ENCODE measurements at places on chromosomes 2 and 18.

GRCh38 chr2:184644685-184645084 is 46.4 kb downstream of the ZNF804A start:
- no peak for DNase-seq

DNA sequence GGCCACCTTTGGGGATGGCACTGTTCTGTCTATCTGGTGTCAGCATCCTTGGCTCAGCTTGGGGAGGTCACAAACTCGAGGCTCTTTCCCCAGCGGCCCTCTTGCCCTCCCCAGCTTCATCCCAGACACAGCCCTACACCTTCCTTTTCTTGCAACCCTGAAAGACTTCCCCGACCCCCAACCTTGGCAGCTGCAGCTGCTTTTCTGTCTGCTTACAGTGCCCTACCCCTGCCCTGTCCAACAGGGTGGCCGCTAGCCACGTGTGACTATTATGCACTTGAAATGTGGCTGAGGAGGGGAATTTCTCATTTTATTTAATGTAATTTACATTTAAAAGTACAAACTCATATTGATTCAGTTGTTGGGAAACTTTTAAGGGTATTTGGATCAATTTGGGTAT is 41.3 kb downstream of the NGEF start:
- no peak for DNase-seq

DNA sequence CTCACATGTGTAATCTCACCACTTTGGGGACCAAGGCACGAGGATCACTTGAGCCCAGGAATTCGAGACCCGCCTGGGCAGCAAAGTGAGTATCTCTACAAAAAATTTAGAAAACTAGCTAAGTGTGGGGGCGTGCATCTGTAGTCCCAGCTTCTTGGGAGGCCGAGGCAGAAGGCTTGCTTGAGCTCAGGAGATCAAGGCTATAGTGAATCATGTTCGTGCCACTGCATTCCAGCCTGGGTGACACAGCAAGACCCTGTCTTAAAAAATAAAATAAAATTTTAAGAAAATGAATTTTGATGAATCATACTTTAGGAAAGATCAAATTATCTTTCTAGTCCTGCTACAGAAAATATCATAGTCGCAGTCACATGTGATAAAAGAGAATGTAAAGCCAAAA is 46.9 kb downstream of the CABYR start:
- DNase-seq: no peak

DNA sequence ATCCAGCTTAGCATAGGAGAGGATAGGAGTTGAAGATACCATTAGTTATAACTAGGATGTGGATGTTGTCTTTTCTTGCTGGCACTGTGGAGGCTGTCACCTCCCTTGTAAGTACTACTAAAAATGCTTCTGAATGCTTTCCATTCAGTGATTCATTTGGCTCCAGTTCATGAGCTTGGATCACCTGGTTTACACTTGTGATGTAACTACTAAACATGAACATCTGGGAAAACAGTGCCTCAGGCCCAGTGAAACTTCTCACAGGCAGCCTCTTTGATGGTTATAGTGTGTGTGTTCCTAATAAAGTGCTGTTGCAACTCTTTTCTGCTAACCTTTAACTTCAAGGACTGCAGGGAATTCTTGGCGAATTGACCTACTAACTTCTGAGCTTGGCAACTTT is 13.0 kb upstream of the SLC9A2 start:
- DNase-seq: no peak

- no peak for DNase-seq
These were observed 828.6 kb upstream of the POU3F3 start for GRCh38 chr2:104025295-104025694.

- DNase-seq: peak; percentile 33
These were observed 498 bp downstream of the TGOLN2 start for GRCh38 chr2:85327160-85327821.

GRCh38 chr2:85436836-85437487 is 18.4 kb downstream of the SH2D6 start:
- DNase-seq: no peak

- no peak for DNase-seq
These were observed 62.7 kb downstream of the CCDC74A start for GRCh38 chr2:131590366-131590765.

DNA sequence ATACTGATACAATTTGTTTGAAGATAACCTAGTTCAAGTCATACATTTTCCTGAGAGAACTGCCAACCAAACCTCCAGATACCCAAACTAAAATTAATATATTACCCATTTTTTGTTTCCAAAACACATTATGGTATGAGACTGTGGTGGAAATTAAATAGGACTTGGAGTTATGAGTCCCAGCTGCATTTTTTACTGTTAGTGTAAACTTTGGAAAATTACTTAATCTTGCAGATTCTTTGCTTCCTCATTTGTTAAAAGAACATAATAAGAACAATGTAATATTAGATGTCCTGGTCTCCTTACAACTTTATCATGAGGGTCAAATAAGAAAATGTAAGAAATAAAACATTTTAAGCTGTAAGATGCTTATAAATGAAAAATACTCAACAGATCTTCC is 98.2 kb upstream of the TRIB2 start:
- no peak for DNase-seq

- DNase-seq: no peak
These were observed 126.3 kb downstream of the IRS1 start for GRCh38 chr2:226673314-226673723.

- DNase-seq: no peak
These were observed 48.2 kb downstream of the TWIST2 start for GRCh38 chr2:238895891-238896600.

- no peak for DNase-seq
These were observed 280.8 kb downstream of the CCDC85A start for GRCh38 chr2:56464613-56465012.

DNA sequence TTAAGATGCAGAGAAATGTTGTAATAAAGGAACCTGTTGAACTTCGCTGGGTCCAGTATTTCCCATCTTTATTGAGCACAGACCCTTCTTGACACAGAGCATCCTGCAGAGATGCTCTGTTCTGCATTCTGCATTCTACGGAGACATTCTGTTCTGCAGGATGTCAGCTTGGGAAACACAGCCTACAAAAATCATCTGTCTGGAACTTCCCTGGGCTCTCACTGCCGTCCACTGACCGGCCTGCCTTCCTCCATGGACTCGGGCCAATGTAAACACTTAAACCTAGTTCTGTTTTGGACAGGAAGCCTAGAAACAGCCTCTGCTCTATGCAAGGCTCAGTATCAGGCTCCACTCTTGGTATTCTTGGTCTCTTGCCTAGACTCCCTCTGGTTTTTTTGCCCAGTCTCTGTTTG is 90.0 kb upstream of the PPP1CB start:
- no peak for DNase-seq

- no peak for DNase-seq
These were observed 34.3 kb upstream of the SNORC start for GRCh38 chr2:232835687-232836208.

DNA sequence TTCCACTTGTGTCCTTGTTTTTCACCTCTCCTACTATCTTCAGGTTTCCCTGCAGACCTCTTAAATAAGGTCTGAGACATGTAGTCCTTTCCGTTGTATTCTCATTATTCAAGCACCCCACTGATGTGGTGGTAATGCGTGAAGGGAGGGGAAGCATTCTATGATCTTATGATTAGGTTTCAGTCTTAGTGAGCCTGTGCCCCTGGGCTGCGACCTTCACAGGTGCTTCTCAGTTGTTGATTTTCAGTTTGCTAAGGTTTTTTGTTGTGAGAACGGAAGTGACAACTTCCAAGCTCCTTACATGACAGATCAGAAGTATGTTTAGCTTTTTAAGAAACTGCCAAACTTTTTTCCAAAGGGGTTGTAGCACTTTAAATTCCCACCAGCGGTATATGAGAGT is 41.3 kb downstream of the VPS54 start:
- DNase-seq: no peak

DNA sequence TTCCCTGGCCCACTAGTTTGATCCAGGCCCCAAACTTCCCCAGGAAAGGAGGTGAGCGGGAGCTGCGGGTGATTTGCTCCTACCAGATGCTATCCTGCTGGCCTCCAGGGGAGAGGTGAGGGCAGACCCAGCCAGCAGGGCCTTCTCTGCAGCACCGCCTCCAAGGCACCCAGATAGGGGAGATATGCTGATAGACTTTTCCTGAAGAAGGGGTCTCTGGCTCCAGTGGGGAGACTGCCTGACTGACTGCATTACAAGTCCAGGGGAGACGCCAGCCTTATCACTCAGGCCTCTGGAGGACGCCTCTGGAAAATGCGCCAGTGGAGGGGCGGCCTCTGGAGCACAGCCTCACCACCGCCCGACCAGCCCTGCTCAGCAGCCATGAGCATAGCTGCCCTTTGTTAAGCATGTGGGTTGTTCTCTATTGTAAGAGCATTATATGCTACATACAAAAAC is 60.6 kb upstream of the SMAD7 start:
- no peak for DNase-seq

DNA sequence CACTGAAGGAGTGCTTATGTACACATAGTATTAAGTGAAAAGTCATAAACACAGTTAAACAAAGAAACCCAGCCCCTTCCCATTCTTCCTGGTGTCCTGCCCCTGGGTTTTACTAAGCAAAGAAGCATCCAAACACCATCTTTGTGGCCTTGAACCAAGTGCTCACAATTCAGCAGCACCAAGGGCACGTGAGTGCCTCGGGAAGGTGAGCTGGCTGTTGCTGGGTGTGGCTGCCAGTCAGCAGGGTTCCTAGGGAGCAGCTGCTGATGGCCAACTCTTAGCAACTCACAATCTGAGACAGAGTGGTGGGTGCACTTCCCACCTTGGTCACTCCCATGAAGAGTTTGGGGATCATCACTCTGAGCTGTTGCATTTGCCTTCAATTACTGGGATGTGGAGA is 97.7 kb upstream of the PGAP1 start:
- DNase-seq: no peak

DNA sequence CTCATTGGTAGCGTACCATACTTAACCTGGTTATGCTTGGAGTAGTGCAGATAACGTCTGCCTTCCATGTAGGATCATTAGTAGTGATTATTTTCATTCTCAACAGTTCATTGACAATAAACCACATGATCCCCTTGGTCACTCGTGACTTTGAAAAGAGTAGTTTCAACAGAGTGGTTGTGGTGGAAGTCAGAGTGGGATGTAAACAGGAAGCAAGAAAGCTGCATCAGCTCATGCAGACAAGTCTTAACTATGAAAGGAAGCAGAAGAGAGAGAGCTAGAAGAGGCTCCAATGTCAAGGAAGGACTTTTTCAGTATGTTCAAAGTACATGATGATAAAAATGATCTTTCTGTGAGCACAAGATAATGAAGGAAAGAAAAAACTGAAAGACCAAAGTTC is 287.4 kb downstream of the MBD2 start:
- DNase-seq: no peak

GRCh38 chr18:10085416-10085815 is 171.6 kb downstream of the VAPA start:
- DNase-seq: no peak
